ENCODE measurements at places on chromosomes 7 and 10. TPM values are rescaled to one million over a fixed set of nuclear protein-coding genes. Genes with fewer than 3 reads are reported as not detected.
A peak's percentile ranks its signal among the peaks of the same experiment; 100 is the strongest.

GRCh38 chr10:114394531-114394930, 9.8 kb downstream of the AFAP1L2 start:
- no peak for DNase-seq

DNA sequence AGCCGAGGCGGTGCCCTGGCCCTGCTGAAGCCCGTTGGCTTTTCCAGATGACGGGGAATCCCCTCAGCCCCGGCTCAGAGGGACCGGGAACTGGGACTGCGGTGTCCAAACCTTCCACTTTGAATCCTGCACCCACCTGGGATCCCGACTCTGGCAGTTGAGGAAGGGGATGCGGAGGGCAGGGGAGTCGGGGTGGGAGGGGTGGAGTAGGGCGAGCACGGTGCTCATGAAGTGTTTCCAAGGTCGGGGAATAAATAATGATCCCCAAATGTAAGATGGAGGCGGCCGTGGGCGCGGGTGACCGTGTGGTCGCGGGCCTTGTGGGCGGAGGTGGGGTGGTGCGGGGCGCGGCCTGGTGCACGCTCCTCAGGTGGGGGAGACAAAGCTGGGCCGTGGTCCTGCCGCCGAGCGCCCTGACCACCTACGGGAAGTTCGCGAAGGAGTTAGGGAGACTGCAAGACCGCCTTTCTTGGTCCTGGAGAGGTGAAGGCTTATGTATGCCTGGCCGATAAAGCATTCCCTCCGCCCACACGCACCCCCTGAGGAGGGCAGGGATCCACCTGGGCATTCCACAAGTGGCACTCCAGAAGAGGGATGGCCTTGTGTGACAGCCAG, 1.4 kb downstream of the MTURN start:
- no peak for DNase-seq

DNA sequence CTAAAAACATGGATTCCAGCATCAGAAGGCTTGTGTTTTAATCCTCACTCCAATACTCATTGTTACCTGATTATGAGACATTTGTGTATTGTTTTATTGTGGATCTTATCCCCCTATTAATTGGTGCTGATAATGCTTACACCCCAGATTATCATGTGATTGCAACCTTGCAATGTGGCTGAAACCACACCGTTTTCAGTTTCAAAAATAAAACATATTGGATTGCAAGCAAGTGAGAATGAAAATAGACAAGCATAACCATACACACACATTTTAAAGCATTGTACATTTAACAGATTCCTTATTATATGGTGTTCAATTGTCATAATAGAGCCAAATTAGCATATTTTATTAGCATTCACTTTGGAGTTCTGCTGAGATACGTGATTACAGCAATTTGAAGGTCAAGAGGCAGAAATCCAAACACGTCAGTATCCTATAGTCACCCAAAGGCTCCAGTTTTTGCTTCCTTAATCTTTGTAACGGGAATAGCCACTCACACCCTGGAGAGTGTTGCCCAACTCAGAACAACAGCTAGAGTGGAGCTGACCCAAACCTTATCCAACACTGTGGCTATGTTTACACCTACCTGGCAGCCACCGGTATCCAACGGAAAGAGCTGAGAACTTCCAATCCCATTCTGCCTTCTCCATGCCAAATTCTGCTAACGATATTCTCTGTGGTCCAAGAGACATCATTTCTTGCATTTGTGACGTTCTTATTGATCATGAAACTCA, 317.1 kb upstream of the KLF6 start:
- peak; percentile 38 for DNase-seq

MMD2 gene
- not detected for total RNA-seq

GRCh38 chr7:46969303-46970130, 612.4 kb downstream of the TNS3 start:
- DNase-seq = no peak

- DNase-seq = no peak
Observed at GRCh38 chr10:104332243-104333031, 5.8 kb downstream of the ITPRIP start.

EMX2 gene
- not detected for total RNA-seq

WIPF3 gene
- not detected for total RNA-seq

DNA sequence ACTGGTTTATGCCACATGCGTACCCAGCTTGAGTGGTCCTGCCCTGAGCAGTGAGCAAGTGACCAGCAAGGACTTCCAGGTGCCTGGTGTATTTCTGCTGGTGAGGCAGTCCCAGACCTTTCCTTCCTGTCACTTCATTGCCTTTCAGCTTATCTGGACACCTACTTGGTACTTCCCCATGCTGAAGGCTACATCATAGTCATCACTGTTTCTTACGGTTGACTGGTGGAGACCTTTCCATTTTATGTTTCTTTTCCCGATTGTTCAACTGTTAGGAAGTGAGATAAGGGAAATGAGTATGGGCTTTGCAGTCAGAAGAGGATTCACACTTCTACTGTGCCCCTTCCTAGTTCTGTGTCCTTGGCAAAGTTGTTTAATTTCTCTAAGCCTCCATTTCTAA, 358.5 kb downstream of the GFRA1 start:
- DNase-seq = no peak

DNA sequence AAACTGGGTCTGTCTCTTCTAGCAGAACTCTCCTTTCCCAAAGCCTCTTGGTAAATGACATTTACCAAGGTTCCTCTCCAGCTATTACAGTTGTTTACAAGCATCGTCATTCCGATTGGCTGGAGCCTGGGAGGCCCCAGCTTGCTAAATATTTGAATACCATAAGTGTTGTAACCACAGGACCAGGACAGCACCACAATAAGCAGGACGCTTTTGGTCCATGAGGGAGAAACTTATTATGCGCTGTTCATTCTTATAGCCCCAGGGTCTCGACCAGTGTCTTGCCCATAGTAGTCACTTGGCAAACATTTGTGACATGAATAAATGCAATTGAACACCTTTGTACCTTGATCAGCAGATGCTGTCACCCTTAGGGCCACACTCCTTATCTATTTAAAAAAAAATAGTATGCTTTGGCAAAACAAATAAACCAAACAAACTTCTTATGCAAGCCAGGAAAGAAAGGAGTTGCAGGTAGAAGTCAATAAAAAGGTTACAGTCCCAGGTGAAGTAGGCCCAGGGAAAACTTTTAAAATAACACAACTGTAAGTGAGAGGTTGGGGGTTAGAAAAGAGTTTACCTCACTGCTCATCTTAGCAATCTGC, 32.8 kb downstream of the NRAP start:
- DNase-seq = no peak

GRCh38 chr7:120996333-120996987, 7.9 kb downstream of the CPED1 start:
- DNase-seq = no peak

GRCh38 chr10:122276611-122277208, 5.6 kb downstream of the BTBD16 start:
- DNase-seq = no peak

DNA sequence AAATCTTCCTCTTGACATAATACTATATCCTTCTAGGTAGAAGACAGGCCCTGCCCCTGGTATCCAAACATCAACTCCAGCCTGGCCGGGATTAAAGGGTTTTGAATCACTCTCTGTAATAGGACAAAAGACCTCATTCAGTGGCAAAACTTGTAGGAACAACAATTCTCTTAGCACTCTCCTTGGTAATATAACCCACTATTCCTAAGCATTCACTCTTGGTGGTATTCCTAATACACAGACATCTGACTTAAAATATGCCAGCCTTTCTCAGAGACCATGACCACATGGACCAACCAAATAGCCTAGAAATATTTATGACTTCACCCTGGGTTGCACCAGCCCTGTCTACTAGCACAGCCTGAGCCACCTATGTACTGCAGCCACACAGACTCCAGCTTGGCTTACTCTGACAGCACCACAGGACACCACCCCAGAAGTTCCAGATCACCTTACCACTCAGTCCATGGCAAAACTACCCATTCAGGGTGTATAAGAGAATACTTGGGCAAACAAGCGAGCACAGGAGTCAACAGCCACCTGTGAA, 244.9 kb upstream of the NEBL start:
- no peak for DNase-seq

- no peak for DNase-seq
Observed at GRCh38 chr10:125159932-125160855, at the start of gene CTBP2. CTBP2 (minus strand) TSS chr10:125160563.

NANOS1 gene
- total RNA-seq = 0.59 TPM

- no peak for DNase-seq
Observed at GRCh38 chr10:4635388-4635787, 190.6 kb upstream of the AKR1E2 start.

SSC4D gene
- total RNA-seq = 0.77 TPM

WDR86 gene
- not detected for total RNA-seq

- DNase-seq = no peak
Observed at GRCh38 chr10:36026081-36026480, 384.0 kb upstream of the FZD8 start.

DNA sequence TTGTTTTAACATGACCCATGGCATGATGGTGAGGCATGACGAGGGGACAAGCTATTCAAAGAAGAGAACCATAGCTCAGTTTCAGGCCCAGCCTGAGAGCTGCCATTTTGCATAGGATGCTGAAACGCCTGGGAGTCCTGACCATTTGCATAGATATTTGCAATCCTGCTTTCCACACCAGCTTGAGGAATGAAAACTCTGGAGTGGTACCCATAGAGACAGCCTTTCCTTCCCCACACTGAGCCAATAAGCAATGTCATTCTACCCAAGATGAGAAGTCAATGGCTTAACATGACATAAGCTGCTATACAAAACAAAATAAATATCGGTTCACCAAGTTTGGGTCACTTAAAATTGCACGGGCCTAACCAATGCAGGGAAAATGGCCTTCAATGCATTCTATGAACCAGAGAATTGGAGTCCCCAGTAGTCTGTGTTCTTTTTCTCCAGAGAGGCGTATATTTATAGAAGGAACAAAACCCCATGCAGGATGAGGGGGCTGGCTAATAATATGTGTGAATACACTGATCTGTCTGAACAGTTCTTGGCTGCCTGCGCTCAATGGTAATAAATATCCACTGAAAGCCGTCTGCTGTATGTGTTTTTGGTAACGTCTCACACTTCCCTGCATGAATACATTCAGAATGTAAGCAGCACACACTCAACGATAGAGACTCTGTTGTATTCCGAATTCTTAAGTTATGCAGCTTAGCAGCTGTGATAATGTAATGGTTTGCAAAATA, 329.3 kb downstream of the FRMD4A start:
- no peak for DNase-seq

DNA sequence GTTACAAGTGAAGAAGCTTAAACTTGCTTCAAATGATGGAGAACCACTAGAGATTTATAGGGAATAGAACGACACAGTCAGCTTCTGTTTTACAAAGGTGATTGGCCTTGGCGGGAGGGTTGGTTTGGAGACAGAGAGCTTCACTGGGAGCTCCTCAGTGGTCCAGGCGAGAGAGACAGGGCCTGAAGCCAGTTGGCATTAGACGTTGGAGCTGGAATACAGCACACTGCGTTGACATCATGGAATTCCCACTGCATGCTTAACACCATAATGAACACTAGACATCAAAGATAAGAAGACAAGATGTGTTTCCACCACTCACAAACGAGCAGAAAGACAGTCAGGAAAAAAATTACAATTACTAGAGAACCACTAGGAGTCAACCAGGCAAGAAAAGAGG, 67.8 kb downstream of the TBXAS1 start:
- DNase-seq = no peak

MSMB gene
- total RNA-seq = not detected

- DNase-seq = no peak
Observed at GRCh38 chr7:50852901-50853300, 70.2 kb upstream of the GRB10 start.

DNA sequence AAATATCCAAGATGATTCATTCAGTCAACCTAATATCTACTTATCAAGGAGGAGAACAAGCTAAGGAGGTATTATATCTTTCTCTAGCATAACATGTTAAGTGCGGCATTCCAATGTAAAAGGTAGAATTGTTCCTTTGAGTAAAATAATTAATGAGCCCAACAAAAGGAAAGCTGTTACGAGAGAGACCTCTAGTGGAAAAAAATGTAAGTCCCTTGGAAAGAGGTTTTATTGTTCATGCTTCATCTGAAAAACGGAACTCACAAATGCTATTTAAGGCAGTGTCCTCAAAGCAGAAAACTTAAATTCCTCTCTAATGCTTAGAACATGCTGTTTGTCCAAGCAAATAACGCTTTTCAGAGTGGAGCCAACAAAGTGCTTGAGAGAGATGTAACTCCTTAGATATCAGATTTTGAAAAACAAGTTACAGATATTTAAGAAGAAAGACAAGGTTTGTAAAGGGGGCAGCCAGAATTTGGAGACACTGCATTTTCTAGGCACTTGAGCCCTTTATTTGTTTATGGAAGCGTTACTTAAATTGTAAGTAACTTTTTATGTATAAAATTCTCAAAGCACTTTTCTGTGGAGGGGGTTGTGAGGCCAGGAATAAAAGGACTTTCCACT, 119.9 kb downstream of the TFEC start:
- DNase-seq = no peak

DNA sequence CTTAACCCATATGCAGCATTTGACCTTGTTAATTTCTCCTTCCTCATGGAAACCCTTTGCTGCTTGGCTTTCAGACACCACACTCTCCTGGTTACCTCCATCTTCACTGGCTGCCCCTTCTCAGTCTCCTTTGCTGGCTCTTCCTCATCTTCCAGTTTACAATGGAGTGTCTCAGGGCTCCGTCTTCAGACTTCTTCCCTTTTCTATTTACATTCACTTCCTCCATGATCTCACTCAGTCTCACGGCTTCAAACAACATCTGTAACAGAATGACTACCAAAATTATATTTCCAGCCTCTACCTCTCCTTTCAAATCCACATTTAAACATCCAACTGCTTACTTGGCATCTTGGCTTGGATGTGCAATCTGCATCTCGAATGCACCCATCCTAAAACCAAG, 140.4 kb downstream of the DKK1 start:
- no peak for DNase-seq

DNA sequence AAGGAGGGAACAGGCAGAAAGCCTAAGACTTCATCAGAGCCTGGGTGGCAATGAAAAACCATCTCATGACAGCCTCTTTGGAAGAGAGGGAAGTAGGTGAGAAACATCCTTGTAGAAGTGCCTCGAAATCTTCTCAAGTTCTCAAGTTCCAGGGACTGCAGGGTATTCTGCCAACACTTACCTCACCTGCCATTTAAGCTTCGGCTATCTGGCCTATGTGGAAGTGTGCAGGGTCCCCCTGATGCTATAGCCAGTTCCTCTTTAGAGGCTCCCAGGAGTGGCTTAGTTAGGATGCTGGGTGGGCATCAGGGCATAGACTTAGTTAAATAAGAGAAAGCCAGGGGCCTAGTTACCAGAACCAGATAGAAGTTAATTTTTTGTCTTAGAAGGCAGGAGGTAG, 27.0 kb downstream of the ABCC2 start:
- no peak for DNase-seq

GRCh38 chr10:89478739-89479654, 56.4 kb downstream of the SLC16A12 start:
- DNase-seq = no peak

GRCh38 chr10:58932577-58933314, 243.7 kb upstream of the PHYHIPL start:
- DNase-seq = no peak

DNA sequence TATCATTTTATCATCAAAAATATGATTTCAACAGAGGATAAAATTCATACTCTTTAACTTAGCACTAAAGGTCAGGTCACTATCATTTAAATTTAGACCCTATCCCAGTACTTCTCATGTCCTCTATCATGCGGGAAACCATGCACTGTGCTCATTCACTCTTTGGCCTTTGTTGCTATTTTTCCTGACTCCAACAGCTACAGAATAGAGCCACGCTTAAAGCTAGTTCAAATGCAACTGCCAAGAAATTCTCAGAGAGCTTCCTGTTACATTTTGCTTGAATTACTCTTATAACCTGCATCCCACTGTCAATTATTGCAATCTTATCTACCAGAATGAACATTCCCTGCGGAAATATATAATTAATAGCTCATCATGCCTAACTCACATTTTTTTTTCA, 58.3 kb downstream of the SEMA3A start:
- no peak for DNase-seq

Measured in activated CD4-positive, alpha-beta T cell treated with anti-CD3 and anti-CD28 coated beads, Interleukin-2, amount 10 ng/mL, durations not matched to agents 24 days and 14 days (primary cell).